ENCODE measurements at places on chromosomes 1 and 21.

GRCh38 chr1:168400139-168400538 lies 119.5 kb downstream of the TBX19 start:
- DNase-seq = no peak

DNA sequence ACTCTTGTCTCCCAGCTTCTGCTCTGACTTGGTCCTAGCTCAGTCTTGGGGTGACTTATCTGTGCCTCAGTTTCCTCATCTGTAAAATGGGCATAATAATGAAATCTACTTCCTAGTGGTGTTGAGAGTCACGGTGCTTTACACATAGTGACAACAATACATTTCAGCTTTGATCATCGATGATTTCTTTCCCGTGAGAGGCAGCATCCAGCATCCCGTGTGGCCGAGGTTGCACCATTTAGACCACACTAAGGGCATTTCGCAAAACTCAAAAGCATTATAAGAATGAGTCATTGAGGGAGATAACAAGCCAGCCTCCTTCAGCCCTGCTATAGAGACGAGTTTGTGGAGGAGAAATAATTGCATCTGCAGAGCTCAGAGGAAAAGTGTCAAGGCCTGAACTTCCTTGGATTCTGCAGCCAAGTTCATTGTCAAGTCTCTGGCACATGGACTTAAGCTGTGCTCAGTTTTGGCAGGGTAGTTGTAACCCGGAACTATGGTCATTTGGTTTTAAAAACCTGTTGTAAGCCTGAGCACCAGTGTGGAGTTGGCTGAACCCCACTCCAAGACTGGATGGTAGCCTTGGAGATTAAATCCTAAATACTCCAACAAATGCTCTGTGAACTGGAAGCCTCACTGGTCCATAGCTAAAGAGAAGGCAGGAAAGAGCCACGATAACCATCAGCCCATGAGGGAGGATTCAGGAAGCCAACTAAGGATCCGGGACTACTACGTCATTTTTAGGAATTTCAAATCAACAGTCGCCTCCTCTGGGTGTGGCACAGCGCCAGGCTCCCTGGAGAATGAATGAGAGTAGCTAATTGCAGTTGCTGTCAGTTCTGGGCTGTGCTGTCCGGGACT lies 64.2 kb downstream of the TCP10L start:
- DNase-seq = peak; percentile 83

DNA sequence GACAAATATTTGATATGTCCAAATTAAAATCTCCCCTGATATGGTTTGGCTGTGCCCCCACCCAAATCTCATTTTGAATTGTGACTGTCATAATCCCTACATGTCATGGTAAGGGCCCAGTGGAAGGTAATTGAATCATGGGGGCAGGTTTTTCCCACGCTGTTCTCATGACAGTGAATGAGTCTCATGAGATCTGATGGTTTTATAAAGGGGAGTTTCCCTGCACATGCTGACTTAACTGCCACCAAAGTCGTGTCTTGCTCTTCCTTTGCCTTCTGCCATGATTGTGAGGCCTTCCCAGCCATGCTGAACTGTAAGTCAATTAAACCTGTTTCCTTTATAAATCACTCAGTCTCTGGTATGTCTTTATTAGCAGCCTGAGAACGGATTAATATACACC lies 207.0 kb downstream of the BARHL2 start:
- no peak for DNase-seq

GRCh38 chr1:61254634-61255357 lies 172.4 kb downstream of the NFIA start:
- DNase-seq = no peak

- peak; percentile 20 for DNase-seq
Measured at GRCh38 chr1:113758631-113759332, 504 bp downstream of the PHTF1 start.

GRCh38 chr1:203059485-203059884 lies 26.3 kb downstream of the MYOG start:
- DNase-seq = no peak

DNA sequence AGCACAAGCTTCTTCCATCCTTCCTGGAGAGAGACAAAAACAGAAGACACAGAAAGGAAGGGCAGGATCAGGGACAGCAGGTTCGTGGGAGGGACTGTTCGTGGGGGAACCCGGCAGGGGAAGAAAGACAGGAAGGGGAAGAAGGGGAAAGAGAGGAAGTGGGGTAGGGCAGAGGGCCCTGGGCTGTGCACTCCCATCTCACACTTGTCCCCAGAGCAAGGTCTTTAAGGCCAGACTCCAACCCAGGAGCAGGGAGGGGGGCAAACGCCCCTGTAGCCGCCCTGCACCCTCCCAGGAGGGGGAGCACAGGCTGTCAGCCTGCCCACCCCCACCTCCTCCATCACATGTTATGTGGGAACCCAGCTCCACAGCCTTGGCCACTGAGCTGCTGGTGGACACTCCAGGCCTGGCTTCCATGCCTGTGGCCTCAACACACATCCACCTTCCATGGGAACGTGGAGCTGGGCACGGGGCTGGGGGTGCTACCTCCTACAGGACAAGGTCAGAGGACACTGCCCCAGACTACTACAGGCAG lies 9.3 kb downstream of the SLC19A1 start:
- DNase-seq = no peak

- no peak for DNase-seq
Measured at GRCh38 chr1:47561523-47562007, 123.7 kb downstream of the FOXD2 start.

- DNase-seq = no peak
Measured at GRCh38 chr1:157147906-157148700, 9.9 kb upstream of the ETV3 start.

- DNase-seq = no peak
Measured at GRCh38 chr1:64942118-64942517, 24.2 kb downstream of the JAK1 start.

DNA sequence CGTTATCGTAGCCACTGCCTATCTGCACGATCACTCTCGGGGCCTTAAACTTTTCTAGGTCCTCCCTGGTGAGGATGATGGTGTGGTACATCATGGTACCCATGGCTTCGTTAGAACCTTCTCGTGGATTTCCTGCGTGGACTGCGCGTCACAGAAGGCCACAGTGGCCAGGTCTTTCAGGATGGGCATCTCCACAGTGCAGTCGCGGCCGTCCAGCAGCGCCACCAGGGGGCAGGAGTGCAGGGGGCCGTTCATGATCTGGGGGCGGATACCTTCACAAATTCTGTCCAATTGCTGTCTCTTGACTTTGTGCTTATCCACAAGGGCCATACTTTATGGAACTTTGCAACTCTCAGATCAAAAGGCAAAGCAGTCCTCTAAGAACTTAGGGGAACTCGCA lies 69.6 kb downstream of the WLS start:
- DNase-seq = no peak

DNA sequence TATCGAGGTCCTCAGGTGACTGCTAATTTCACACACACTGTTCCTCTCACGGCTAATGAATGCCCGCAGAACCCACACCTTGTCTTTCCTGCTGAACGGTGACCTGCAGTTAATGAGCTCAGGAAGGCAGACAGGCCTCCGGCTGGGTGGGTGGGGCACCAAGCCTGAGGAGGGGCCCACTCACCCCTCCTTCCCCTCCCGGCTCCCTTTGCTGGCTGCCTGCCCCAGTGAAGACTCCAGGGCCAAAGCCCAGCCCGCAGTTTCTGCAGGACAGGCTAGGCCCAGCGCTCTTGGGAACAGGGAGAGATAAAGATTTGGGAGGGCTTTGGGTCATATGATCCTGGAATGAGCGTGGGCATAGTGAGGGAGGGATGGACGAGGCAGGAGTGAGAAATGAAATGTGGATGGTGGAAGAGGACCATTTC lies 26.4 kb downstream of the FOXO6 start:
- peak; percentile 18 for DNase-seq

- no peak for DNase-seq
Measured at GRCh38 chr1:59986516-59987310, 60.1 kb upstream of the CYP2J2 start.

GRCh38 chr1:213586587-213586972 lies 401.2 kb upstream of the PROX1 start:
- no peak for DNase-seq

DNA sequence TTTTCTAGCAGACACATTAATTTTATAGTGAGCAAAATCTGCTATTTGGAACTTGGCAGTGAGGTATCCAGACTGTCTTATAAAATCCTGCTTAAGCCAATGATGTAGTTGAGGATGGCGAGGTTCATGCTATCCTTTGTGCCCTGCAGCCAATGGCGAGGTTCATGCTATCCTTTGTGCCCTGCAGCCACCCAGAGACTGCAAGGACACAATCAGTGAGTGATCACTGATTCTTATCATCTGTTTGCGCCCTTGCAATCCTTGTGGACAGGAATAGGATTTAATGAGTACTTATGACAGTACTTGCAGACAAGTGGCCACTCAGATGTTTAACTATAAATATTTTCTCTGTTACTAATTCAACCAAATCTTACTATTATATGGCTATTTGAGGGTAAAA lies 112.6 kb downstream of the EIF4G3 start:
- DNase-seq = no peak

DNA sequence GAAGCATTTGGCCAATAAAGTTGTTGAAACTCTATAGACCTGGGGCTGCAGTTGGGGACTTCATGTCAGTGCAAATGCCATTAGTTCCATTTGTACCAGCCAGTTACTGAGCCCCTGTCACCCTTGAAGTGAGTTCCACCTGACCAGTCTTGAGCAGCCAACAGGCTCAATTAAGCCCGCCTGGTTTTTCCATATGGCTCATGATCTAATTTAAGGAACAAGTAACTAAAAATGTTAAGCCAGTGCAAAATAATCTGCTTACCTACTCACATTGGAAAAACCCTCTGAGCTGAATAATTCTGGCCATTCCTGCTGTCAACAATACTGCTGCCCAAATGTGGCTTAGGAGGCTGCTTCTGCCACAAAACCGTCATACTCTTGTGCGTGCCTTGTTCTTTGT lies 21.6 kb downstream of the NSUN4 start:
- no peak for DNase-seq

DNA sequence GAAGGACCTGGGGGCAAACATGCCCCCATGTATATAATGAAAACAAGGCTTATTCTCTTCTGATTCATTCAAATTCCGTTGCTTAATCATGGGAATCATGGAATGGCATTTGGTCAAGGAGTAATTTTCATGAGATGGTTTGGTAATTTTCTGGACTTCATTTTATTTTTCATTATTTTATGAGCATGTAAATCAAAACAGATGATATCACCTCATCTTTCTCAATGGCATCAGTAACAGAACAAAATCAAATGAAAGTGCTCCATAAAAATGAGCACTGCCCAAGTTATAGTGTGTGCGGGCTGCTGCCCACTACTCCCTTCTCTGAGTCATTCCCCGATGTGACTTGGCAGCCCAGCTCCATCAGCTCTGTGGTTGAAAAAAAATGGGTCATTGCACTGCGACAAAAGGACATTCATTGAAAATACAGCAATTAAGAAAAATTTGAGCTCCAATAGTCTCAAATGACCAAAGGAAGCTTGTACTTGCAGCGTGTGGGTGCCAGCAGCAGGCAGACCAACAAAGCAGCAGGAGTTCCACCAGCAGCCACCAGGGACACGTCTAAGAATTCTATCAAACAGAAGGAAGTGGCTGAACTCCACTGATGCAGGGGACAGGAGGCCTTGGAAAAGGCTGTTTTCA lies 84.3 kb upstream of the VAV3 start:
- DNase-seq = no peak

DNA sequence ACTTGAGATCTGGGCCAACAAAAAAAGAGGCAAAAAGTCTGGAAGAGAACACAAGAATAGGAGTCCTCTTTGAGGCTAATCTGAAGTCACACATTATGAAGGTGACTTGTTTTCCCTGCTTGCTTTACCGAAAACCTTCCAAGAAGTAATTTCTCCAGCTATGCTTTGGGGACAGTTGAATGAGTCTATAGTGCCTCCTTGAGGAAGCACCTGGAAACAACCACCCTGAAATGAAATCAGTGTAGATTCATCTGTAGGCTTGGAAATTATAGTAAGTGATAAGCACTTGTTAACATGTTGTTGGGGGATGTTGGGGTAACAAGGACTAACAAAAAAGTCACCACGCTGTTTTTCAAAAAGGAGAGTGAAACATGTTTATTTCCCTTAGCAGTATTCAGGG lies 23.4 kb upstream of the RPTN start:
- no peak for DNase-seq

GRCh38 chr1:62676611-62677356 lies 11.4 kb downstream of the DOCK7 start:
- no peak for DNase-seq

- no peak for DNase-seq
Measured at GRCh38 chr1:204841316-204841715, 29.3 kb upstream of the NFASC start.

GRCh38 chr1:55322842-55323241 lies 107.7 kb upstream of the USP24 start:
- DNase-seq = no peak

- DNase-seq = no peak
Measured at GRCh38 chr1:12468323-12468722, 149.7 kb downstream of the DHRS3 start.

DNA sequence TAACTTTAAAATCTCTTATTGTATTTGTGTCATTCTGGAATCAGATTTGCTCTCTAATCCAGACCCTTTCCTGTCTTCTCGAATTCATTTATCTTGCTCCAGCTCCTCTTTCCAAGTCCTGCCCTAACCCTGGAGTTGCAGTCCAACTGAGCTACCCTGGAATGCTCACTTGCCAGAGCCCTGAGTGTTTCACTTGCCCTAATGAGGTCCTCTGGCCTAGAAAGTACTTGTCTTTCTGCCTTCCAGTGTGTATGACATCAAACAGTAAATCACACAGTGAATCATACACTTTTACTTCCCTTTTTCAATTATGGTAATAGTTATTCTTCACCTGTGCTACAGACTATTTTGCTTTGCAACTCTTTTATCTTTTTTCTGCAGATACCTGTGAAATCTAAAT lies 96.9 kb downstream of the NEK7 start:
- peak; percentile 25 for DNase-seq

Data from HTR-8/SVneo (cell line).